ENCODE measurements at places on chromosomes 6 and 20. TPM values are rescaled to one million over a fixed set of nuclear protein-coding genes. Genes with fewer than 3 reads are reported as not detected.

The BFSP1 gene
- total RNA-seq, result 2.9 TPM

The MAK gene
- total RNA-seq, result under 0.01 TPM

The FAM83B gene
- total RNA-seq, result not detected

The UST gene
- 32.4 TPM for total RNA-seq

The ROMO1 gene
- 265 TPM for total RNA-seq

The TFAP2D gene
- total RNA-seq, result 0.26 TPM

The CFAP61 gene
- total RNA-seq, result 0.13 TPM

The STX11 gene
- total RNA-seq, result 3.6 TPM

The STMND1 gene
- total RNA-seq, result not detected

The FAM184A gene
- 1.2 TPM for total RNA-seq

The GSTA3 gene
- total RNA-seq, result 0.19 TPM

The GMPR gene
- total RNA-seq, result 37.7 TPM

The OSER1 gene
- total RNA-seq, result 31.3 TPM

The DACT2 gene
- total RNA-seq, result not detected

The CST1 gene
- 48.1 TPM for total RNA-seq

The QKI gene
- 128 TPM for total RNA-seq
